ENCODE measurements at places on chromosomes 3 and 15.

DNA sequence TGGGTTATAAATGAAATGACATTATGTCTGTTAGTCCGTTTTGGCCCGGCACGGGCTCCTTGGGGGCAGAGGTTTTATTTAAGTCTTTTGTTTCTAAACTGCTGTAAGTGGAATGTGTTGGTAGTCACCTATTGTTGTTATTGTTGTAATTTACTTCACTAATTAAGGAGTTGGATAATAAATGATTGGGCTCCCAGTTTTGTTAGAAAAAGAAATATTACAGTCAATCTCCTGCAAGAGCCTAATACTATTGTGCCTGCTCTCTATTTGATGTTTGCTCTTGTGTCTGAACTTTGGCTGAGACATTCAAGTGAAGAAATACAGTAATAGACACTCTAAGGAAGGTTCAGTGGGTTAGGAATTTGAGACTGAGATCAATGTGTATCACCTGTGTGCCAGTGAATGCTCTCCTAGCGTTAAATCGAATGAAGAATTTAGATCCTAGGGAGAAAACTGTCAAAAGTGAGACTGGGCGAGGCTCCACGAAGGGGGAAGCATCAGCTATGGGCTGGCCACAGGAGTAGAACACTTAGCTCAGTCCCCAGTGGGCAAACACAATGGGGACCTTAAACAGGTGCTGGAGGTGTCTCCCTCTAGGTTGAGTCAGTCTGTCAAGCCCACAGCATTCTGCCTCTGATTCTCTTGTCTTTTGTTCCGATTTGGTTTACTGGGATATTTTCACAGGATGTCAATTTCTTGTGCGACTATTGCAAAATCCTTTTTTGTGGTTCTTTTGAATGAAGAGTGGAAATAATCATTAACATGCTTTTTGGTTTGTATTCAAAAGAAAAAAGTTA, 1.2 kb downstream of the ROBO2 start:
- DNase-seq = no peak

- DNase-seq = no peak
These were observed 804 bp upstream of the BRPF1 start for GRCh38 chr3:9730657-9731205.

GRCh38 chr3:186165331-186165730, 56.4 kb upstream of the ETV5 start:
- no peak for DNase-seq

DNA sequence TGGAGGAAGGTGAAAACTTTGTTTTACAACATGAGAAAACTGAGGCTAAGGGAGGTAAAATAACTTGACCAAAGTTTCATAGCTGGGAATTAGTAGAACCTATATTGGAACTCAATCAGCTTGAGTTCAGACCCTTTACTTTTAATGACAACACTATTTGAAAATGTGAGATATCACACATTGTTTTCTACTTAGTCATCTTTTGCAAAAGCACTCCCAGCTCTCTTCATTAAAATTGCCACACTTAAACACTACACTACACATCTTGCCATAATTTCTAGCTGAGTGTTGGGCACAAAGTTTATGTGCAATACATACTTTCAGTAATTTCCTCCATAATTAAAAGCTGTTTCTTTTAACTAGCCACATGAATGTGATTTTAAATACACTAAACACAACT, 230.4 kb upstream of the DCBLD2 start:
- no peak for DNase-seq

DNA sequence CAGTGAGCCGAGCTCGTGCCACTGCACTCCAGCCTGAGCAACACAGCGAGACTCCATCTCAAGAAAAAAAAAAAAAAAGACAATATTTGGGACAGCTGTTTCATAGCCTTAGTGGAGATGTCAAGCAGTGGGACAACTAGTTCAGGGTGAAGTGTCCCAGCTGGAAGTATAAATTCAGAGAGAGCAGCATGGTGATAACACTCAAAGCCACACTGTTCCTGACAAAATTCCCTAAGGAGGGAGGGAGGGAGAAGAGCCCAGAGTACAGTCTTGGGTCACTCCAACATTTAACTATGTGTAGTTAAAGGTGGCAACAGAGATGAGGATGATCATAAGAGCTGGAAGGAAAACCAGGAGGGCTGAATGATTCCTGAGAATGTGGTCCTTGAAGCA, 21.1 kb upstream of the IP6K2 start:
- no peak for DNase-seq
